ENCODE measurements at places on chromosomes 1 and 21.

DNA sequence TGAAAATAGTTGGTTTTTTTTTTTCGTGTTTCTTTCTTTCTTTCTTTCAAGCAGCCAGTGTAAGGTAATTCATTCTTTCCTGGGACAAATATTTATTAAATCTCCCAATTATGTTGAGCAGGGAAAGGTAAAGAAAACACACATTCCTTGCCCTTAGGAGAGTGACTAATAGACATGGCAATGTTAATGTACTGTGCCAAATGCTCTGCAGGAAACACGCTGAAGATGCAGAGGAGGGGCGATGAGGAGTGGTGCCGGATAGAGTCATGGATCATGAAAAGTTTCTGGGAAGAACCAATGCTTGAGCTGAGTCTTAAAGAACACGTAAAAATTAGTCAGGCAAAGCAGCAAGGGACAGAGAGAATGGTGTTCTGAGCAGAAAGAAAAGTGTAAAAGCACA lies 199.2 kb downstream of the DNM3 start:
- DNase-seq: no peak

GRCh38 chr1:73029571-73029970 lies 747.2 kb upstream of the NEGR1 start:
- no peak for DNase-seq

DNA sequence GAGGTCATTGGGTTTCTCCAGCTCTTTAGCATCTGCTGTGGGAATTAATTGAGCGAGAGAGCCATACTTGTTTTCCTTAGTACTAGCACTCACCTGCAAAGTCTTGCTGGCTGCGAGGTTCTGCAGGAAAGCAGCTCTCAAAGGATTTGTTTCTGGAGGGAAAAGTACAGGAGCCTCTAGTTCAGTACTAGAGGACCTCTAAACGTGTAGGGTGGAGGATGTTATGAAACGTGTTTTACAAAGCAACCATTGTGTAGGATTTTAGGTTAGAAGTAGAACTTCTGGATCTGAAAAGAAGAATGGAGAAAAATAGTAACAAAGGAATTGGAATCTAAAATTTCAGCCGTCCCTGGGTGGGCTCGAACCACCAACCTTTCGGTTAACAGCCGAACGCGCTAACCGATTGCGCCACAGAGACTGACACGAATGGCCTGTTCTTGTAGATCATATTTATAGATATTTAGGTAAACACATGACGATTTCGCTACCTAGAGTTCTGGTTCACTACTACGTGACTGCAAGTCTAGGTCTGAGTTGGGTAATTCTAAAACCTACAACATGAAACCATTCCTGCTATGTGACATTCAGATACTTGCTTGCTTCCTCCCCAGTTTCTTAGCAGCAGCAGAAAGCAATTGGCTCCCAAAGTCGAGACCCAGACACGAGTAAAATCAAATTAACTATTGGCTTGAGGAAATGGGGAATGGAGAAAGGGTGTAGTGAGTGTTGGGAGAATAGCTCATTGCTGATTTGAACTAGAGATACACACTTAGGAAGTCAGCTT lies 60.2 kb upstream of the CFAP126 start:
- no peak for DNase-seq

- no peak for DNase-seq
Observed at GRCh38 chr1:182833271-182833670, 5.9 kb upstream of the DHX9 start.

- no peak for DNase-seq
Observed at GRCh38 chr1:15900662-15901279, 53.3 kb downstream of the SPEN start.

Measured in chondrocyte (in vitro differentiated cells).